ENCODE measurements at places on chromosomes 3 and 15.

GRCh38 chr3:99485286-99485685, 153.1 kb upstream of the COL8A1 start:
- no peak for DNase-seq

DNA sequence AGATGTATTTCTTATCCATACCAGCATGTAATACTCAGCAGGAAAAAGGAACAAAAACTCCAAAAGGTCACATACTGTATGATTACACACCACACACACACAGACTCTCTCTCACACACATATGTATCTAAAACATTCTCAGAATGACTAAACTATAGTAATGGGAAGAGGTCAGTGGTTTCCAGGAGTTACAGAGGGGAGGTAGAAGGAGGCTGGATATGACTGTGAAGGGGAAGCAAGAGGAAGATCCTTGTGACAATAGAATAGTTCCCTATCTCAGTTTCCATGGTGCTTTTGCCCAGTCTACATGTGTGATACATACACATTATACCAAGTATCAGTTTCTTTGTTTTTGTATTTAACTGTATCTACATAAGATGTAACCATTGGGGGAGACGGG, 190.1 kb downstream of the IL5RA start:
- DNase-seq = no peak

DNA sequence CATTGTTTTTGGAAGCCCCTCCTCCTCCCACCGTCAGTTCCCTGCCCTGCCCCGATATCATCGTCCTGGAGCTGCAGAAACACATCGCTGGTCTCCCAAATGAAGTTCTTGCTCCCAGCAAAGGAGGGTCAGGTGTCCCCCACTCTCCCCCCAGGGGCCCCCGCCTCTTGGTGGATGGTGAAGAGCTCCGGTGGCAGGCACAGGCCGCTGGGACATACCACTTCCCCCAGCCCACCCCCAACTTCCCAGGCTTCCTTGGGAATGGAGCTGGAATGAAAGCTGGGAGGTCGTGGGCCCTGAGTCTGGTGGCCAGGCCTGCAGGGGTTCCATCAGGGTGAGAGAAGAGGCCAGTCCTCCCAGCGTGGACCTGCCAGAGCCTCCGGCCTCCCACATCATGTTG, 137.7 kb downstream of the CHSY1 start:
- no peak for DNase-seq

GRCh38 chr15:68479406-68479805, 47.4 kb upstream of the ITGA11 start:
- DNase-seq = no peak

GRCh38 chr15:78065284-78065872, 12.1 kb downstream of the TBC1D2B start:
- no peak for DNase-seq

GRCh38 chr3:59006634-59007517, 42.9 kb downstream of the CFAP20DC start:
- DNase-seq = no peak

GRCh38 chr3:53303549-53303948, 43.8 kb downstream of the DCP1A start:
- no peak for DNase-seq

GRCh38 chr3:80285388-80285787, 517.6 kb upstream of the ROBO1 start:
- DNase-seq = no peak

GRCh38 chr3:55064164-55064563, 136.3 kb upstream of the LRTM1 start:
- DNase-seq = no peak

DNA sequence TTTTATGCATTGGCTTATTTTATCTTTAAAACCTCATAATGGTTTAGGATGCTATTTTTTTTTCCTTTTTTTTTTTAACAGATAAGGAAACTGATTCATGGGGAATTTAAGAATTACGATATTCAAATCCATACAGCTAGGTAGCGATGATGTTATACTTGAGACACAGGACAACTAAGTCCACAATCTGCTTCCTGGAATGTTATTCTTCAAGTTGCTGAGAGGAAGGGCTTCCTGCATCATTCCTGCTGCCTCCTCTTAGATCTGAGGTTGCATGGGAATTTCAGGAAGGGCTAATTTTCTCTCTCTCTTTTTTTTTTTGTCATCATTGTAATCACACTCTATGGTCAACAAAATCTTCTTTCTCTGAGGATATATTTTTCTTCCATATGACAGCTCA, 595.5 kb downstream of the GRM7 start:
- DNase-seq = no peak

- no peak for DNase-seq
These were observed 81.3 kb upstream of the RNF7 start for GRCh38 chr3:141656771-141657170.

GRCh38 chr3:141913150-141913811, 36.8 kb downstream of the ATP1B3 start:
- DNase-seq = no peak

- DNase-seq = no peak
These were observed 371.3 kb downstream of the EPHB1 start for GRCh38 chr3:135166266-135166825.

DNA sequence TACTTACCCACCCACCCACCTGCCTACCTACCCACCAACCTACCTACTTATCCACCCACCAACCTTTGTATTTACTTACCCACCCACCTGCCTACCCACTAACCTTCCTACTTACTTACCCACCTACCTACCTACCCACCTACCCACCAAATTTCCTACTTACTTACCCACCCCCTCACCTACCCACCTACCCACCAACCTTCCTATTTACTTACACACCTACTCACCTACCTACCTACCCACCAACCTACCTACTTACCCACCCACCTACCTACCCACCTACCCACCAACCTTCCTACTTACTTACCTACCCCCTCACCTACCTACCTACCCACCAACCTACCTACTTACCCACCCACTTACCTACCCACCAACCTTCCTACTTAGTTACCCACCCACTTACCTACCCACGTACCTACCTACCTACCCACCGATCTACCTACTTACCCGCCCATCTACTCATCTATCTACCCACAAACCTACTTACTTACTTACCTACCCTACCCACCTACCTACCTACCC, 179.6 kb downstream of the USP13 start:
- DNase-seq = no peak

- DNase-seq = no peak
These were observed 13.4 kb upstream of the HCN4 start for GRCh38 chr15:73382115-73382514.

GRCh38 chr3:143309705-143310104, 190.1 kb downstream of the CHST2 start:
- DNase-seq = no peak

GRCh38 chr3:48634661-48635221, 520 bp downstream of the SLC26A6 start:
- DNase-seq = no peak

DNA sequence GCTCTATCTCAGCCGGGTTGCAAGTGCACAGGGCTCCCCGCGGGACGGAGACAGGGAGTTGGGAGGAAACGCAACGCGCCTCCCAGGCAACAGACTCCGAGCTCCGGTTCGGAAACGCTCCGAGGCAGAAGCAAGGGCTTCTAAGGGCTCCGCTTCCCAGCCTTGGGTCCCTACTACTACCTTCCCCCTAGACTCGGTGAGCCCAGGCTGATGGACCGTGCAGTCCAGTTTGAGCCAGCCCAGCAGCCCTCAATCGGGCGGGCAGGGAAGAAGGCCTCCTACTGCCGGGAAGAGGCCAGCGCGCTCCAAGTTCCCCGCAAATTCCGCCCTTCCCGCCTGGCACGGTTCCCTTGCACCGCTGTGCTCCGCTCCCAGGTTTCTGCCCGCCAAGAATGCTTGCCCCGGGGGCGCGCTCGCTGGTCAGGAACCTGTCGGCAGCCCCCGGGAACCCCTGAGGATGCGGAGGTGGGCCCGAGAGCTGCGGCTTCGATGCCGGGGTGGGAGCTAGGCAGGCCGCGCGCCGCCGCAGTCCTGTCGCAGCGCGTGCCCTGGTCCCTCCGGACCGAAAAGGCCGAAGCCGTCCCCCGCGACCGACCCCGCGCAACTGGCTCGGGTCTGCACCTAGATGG, 728 bp downstream of the TRANK1 start:
- no peak for DNase-seq

DNA sequence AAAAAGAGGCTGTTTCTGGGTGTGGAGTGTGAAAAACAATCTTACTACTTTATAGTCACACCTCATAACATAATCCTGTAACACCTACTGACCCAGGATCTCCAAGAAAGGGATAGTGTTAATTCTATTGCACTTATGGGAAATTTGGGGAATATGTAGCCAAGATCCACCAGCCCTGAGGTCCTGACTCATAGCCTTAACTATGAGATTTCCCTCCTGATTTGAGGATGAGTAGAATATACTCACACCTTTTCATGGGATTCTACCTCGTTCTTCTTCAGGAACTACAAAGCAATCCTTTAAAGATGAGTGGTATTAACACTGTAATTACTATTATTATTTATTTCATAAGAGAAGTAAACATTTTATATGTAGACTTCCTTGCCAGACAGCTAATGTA, 315.2 kb downstream of the MECOM start:
- no peak for DNase-seq

GRCh38 chr15:52186651-52187486, 4.3 kb downstream of the GNB5 start:
- DNase-seq = no peak

DNA sequence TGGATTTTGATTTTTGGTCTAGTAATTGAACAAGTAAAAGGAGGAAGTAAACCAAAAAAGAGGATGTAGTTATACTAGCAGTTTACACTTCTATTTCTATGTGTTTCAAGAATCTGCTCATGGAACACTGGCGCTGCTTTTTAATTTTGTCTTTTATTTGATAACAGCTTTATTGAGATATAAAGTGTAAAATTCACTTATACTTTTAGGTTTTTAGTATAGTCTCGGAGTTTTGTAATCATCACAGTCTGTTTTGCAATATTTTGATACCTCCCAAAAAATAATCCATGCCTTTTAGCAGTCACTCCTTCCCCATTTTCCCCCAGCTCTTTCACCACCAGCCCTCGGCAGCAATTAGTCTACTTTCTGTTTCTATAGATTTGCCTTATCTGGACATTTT, 18.0 kb downstream of the UBE2E2 start:
- no peak for DNase-seq

- DNase-seq = peak; percentile 67
These were observed 11.1 kb upstream of the ABHD10 start for GRCh38 chr3:111967651-111968274.

DNA sequence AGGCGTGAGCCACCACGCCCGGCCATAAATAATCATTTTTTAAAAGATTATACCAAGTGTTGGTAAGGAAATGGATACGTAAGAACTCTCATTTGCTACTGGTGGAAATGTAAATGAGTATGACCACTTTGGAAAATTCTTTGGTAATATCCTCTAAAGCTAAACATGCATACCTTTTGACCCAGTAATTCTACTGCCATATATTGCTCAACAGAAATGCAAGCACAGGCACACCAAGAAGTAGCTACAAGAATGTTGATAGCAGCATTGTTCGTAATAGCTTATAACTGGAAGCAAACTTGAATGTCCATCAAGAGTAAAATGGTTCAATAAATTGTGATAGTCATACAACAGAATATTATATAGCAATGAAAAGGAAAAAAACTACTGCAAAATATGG, 4.8 kb upstream of the CASR start:
- DNase-seq = no peak

- DNase-seq = no peak
These were observed 17.9 kb upstream of the TMCC1 start for GRCh38 chr3:129911261-129911861.

GRCh38 chr3:138873471-138874278, 38.9 kb upstream of the PIK3CB start:
- no peak for DNase-seq
